Muscle of leg (tissue), 16 donors: ENCODE measurements at places on chromosomes 11 and 22. TPM values are rescaled to one million over a fixed set of nuclear protein-coding genes. Genes with fewer than 3 reads are reported as not detected.

The CHEK1 gene
- total RNA-seq = 9.4 TPM

The SCGB1A1 gene
- total RNA-seq = not detected

The PANX1 gene
- total RNA-seq = 27.1 TPM

- peaks cover 12% of the 10 kb centered on the region for H3K4me1 ChIP-seq
- DNase-seq = no peak
- no peak overlapping the region for H3K4me3 ChIP-seq
- peaks cover 47% of the 10 kb centered on the region for H3K27me3 ChIP-seq
- no peak overlapping the region for H3K27ac ChIP-seq
- no peaks in the 10 kb centered on the region for H3K36me3 ChIP-seq
Observed at GRCh38 chr22:38841211-38841610, 2.6 kb downstream of the NPTXR start.

- no peak overlapping the region for H3K27ac ChIP-seq
- no peak overlapping the region for H3K4me3 ChIP-seq
- H3K27me3 ChIP-seq = no peaks in the 10 kb centered on the region
- DNase-seq = no peak
- H3K36me3 ChIP-seq = no peaks in the 10 kb centered on the region
Observed at GRCh38 chr11:73590991-73591390, 6.9 kb downstream of the FAM168A start.

- H3K27me3 ChIP-seq = no peaks in the 10 kb centered on the region
- H3K36me3 ChIP-seq = no peaks in the 10 kb centered on the region
Observed at GRCh38 chr11:12459865-12460444, 82.6 kb downstream of the PARVA start.

The ANKK1 gene
- 0.09 TPM for total RNA-seq
